Stimulated activated CD8-positive, alpha-beta memory T cell treated with anti-CD3 and anti-CD28 coated beads, Interleukin-4, amount 100 ng/mL, for 1 hour (primary cell): ENCODE measurements at places on chromosomes 11 and 22.

DNA sequence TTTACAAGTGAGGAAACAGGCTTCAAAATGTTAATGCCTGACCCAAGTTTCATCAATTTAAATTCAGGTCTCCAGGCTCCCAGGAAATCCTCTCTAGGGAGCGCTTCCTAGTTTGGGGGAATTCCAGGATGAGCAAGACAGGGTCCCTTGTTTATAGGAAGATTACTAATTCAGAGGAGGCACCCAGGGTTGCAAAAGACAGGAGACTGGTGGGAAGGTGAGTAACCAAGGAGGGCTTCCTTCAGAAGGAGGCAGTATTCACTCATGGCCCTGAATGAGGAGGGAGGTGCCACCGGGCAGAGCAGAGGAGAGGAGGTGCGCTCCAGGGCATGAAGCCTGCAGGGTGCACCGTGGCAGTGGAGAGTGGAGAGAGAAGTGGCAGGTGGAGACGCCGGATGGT, 1.6 kb downstream of the TMEM132A start:
- DNase-seq: no peak

- DNase-seq: no peak
These were observed 23.3 kb downstream of the BCR start for GRCh38 chr22:23203452-23204124.

- DNase-seq: no peak
These were observed 29.2 kb downstream of the GGTLC2 start for GRCh38 chr22:22673628-22674027.

GRCh38 chr11:61034111-61034510, 62.6 kb downstream of the CD6 start:
- no peak for DNase-seq

DNA sequence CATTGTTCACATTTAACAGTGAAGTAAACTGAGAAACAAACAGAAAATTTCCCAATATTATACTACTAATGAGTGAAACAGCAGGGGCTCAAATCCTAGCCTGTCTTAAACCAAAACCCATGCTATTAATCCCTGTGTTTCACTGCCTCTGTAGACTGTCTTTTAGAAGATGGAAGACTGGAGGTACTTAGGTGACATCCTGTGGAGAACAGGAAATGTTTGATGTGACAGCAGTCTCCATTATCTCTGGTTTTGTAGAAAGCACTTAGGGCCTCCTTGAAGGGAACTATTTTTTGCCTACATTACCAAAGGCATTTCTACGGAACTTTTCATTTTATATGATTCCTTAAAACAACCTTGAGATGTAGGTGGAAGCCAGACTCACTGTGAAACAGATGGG, 288.1 kb upstream of the SORL1-AS1 start:
- no peak for DNase-seq

DNA sequence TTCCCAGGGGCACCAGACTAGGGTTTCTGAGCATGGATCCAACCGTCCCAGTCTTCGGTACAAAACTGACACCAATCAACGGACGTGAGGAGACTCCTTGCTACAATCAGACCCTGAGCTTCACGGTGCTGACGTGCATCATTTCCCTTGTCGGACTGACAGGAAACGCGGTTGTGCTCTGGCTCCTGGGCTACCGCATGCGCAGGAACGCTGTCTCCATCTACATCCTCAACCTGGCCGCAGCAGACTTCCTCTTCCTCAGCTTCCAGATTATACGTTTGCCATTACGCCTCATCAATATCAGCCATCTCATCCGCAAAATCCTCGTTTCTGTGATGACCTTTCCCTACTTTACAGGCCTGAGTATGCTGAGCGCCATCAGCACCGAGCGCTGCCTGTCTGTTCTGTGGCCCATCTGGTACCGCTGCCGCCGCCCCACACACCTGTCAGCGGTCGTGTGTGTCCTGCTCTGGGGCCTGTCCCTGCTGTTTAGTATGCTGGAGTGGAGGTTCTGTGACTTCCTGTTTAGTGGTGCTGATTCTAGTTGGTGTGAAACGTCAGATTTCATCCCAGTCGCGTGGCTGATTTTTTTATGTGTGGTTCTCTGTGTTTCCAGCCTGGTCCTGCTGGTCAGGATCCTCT, 709 bp downstream of the MRGPRX4 start:
- DNase-seq: no peak

GRCh38 chr11:66272596-66272995, 4.2 kb downstream of the RAB1B start:
- no peak for DNase-seq

DNA sequence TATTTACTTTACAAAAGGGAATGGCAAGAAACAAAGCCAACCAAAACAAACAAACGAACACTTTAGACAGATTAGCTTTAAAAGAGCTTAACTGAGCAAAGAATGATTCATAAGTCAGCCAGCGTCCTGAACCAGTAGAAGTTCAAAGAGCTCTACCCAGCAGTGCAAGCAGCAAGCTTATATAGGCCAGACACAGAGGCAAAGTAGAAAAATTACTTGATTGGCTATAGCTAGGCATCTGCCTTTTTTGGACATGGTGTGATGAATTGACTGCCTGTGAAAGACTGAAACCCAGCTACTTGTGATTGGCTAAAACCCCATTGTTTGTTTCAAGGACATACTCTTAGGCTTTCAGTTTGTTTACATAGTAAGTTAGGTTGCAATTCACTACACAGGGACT, 2120.0 kb upstream of the RAG2 start:
- DNase-seq: no peak
